ENCODE measurements at places on chromosomes 5 and 9.

GRCh38 chr5:96837303-96837702, 29.6 kb upstream of the ERAP1 start:
- DNase-seq = no peak

GRCh38 chr9:113581865-113582697, 118.6 kb downstream of the RGS3 start:
- DNase-seq = no peak

GRCh38 chr5:79567926-79568549, 44.2 kb upstream of the TENT2 start:
- DNase-seq = no peak

DNA sequence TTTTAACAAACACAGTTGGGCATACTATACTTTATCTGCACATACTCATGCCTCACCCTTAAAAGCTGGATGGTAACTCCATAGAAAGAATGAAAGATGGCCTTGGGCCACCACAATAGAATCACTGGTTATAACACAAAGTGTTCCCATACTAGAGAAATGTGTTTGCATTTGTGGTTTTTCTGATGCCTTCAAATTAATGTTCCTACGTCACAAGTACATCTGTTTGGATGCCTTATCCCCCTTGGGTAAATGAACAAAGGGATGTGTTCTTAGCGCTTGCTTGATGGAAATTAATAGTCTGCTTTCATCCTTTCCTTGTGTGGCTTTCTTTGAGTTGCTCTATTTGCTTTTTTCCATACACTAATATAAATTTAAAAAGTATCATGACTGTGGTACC, 291.1 kb upstream of the PDE4D start:
- DNase-seq = no peak

DNA sequence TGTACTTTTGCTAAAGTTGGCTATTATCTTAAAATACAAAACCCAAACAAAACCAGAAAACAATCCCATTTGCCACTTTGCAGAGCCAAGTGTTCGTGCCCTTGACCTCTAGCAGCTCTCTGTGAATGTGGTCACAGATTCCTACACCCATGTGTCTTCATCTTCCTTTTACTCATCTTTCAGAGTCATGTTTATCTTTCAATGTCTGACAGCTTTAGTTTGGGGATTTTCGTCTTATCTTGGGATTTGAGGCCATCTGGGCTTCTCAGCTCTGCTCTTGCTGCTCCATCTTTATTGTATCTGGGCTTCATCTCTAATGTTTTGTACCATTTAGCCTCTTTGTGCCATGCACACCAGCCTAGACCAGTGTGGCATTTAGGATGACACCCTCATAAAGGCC, 81.0 kb downstream of the DAPK1 start:
- no peak for DNase-seq

DNA sequence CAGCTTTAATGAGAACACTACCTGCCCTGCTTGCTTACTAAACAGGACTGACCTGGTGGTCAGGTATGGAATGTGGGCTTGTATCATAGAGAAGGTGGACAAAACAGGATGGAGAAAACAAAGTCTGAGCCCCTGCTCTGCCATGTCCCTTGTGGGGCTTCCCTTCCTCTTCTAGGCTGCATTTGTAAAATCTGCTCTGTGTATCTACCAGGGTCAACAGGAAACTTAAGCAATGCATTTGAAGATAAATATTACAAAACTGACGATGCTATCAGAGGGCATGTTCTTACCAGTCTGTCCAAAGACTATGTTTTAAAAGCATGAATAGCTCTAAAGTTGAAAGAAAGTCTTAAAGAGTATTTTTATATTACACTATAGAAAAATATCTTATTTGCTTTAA, 228.7 kb downstream of the DCP2 start:
- no peak for DNase-seq

GRCh38 chr9:28287455-28287854, 714.2 kb upstream of the C9orf72 start:
- DNase-seq = no peak
